Hepatocyte (in vitro differentiated cells): ENCODE measurements at places on chromosomes 16 and 17.

DNA sequence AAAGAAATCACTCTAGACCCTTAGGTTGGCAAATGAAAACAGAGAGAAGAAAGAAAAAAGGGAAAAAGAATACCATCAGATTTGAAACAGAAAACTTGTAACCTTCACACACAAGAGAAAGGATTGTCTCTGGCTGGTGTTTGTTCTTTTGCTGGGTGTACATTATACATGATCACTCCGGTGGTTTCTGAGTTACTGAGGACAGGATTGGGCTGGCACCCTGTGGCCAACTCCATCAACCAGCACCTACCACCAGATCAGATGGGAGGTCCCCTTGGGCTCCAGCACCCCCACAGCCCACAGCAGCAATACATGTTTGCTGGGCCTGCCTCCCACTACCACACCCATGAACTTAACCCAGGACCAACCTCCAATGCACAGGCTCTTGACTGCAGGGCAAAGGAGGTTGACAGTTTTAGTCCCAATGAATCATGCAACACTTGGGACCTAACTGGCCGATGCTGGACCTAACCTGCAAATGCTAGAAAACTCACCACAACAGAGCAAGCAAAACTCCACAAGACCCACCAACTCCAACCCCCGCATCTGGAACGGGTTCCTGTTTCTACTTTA is 308.3 kb downstream of the SOX9 start:
- no peak for DNase-seq
- H3K27ac ChIP-seq = peak overlapping the region; percentile 75
- no peaks in the 10 kb centered on the region for H3K27me3 ChIP-seq
- H3K4me1 ChIP-seq = peaks cover 47% of the 10 kb centered on the region
- H3K4me3 ChIP-seq = no peak overlapping the region
- H3K36me3 ChIP-seq = no peaks in the 10 kb centered on the region

- H3K27ac ChIP-seq = no peak overlapping the region
- H3K4me3 ChIP-seq = no peak overlapping the region
- H3K36me3 ChIP-seq = no peaks in the 10 kb centered on the region
- no peaks in the 10 kb centered on the region for H3K4me1 ChIP-seq
- H3K27me3 ChIP-seq = no peaks in the 10 kb centered on the region
These were observed 13.3 kb upstream of the MYH8 start for GRCh38 chr17:10435096-10435495.

DNA sequence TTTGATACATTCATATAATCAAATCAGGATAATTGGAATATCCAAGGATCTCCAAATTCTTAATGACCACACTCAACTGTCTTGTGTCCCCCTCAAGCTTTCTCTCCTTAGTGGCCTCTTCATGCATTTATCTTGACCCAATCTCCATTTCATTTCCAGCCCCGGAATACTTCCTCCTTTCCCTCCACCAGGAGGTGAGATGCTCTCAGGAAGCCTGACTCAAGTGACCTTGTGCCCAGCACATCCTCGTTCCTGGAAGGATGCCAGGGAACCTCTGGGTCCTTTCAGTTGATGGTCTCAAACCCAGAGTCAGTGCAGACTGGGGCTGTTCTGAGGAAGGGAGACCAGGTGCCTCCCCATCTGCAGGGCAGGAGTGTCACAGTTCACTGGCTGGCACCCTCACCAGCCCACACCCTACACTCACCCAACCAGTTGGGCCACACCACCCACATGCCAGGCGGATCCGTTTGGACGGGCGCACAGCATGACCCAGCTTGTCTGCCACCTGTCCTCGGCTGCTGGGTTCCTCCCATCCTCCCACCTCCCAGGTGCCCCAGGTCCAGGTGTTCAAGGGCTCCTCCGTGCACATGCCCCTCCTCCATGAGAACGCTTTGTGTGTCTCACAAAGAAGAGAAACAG is 14.0 kb upstream of the EMP2 start:
- H3K27me3 ChIP-seq = no peaks in the 10 kb centered on the region
- H3K4me1 ChIP-seq = no peaks in the 10 kb centered on the region
- no peak overlapping the region for H3K27ac ChIP-seq
- no peak for DNase-seq
- no peak overlapping the region for H3K4me3 ChIP-seq

DNA sequence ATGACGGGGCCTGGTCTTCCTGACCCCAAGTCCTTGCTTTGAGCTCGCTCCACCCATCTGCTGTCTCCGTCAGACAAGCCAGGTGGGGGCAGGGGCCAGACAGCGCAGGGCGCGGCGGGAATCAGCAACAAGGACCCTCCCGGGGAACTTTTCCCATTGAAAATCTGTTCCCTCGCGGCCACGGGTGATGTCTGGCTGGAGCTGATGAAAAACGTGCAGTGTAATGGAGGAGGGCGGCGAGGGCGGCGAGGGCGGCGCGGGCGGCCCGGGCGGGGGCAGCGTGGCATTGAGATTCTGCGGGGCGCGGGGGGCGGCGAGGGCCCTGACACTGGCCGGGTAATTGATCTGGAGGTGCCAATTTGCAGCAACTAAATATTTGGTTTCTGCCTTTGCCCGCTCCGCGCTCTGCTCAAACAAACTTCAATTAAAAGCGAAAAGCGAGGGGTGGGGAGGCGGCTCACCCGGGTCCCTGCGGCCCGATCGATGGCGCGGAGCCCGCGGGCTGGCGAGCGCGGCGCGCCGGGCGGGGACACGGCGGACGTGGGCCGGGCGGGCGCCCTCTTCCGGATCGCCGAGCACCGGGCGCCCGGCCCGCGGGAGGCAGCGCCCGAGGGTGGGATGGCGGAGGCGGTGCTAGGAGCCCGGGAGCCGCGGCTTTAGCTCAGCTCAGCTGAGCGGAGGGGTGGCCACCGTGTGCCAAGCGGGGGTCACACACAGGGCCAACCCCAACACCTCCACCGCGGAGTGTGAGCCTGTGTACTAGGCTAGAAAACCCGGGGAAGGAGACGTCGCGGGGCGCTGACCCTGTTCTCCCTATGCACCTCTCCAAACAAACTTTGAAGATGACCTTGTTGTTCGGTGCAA is 32.4 kb downstream of the DCAKD start:
- peak; percentile 81 for DNase-seq
- H3K4me1 ChIP-seq = peaks cover 31% of the 10 kb centered on the region
- peak overlapping the region; percentile 29 for H3K4me3 ChIP-seq
- H3K27ac ChIP-seq = no peak overlapping the region

DNA sequence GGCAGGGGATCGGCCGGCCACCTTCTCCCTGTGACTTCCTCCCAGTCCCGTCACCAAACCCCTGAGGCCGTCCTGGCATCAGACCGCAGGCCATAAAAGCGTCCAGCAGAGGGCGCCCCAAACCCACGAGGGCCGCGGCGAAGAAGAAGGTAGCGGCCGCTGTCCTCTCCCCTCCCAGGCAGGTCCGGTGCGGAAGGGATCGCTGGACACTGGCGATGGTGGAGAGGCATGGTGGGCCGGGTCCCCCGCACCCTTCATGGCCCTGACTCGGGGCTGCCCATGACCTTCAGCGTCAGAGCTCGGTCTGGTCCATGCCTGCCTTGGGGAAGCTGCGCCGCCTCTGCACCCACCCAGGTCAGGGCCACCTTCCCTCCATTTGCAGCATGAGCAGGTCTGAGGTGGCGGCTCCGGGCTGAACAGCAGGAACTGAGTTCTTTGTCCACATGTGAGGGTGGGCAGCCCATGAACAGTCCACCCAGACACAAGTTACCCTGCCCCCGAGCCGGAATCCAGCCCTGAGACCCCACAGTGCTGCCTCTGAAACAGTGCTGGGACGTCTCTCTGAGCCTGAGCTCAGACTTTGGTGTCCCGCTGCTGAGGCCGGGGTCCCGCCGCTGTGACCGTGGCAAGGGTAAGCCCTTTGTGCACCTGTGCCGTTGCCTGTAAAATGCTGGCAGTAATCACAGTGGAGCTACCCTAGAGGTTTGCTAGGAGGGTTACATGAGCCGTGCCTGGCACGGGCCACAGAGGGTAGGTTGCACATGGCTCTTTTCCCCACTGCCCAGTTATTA is 40.8 kb upstream of the CMIP start:
- H3K4me3 ChIP-seq = no peak overlapping the region
- no peaks in the 10 kb centered on the region for H3K27me3 ChIP-seq
- H3K36me3 ChIP-seq = no peaks in the 10 kb centered on the region
- no peaks in the 10 kb centered on the region for H3K4me1 ChIP-seq

- no peak for DNase-seq
- H3K27me3 ChIP-seq = no peaks in the 10 kb centered on the region
- H3K36me3 ChIP-seq = no peaks in the 10 kb centered on the region
- H3K4me1 ChIP-seq = peaks cover 6% of the 10 kb centered on the region
These were observed 356.4 kb downstream of the WWOX start for GRCh38 chr16:78455861-78456260.
